ENCODE measurements at places on chromosomes 1 and 21.

GRCh38 chr1:154837672-154838171 lies 32.4 kb downstream of the KCNN3 start:
- no peak for DNase-seq

DNA sequence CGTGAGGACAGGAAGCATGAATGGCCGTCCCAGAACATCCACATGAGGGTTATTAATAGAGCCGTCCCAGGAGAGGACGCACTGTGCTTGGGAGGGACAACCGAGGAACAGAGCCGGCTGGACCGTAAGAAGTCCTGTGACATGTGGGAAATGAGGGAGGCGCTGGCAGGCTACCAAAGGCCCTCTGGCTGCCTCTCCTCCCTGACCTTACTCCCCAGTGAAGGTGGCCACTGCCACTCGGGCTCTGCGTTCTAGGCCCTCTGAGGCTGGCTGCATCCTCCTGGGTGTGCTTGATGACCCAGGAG lies 15.5 kb upstream of the NPPB start:
- no peak for DNase-seq

DNA sequence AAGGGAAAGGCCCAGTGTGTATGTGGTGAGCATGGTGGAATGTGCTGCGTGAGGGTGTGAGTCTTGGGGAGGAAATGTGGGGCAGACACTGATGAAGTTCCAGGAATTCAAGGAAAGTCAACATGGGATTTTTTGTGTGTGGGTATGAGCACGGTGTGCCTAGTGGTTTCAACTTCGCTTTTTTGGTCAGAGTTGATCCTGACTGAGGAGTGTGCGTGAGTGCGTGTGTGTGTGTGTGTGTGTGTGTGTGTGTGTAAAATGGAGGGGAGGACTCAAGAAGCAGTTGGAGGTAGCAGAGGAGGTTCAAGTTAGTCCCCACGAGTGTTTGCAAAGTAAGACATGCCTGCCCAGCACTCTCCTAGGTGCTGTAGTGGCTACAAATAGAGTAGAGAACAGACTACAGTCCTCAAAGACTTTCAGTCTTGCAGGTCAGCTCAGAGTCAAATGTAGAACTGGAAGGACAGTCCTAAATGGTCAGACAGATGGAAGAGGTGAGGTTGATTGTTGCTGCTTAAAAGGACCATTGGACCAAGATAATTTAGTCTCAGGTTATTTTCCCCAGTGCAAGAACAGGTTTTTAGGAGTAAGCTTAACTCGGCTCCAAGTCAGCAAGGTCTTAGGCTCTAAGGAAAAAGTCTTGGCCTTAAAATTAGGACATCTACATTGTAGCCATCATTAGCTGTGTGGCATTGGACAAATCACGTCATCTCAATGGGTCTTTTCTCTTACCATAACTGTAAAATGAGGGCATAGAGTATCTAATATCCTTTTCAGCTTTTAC lies 25.0 kb downstream of the SLAMF1 start:
- no peak for DNase-seq

DNA sequence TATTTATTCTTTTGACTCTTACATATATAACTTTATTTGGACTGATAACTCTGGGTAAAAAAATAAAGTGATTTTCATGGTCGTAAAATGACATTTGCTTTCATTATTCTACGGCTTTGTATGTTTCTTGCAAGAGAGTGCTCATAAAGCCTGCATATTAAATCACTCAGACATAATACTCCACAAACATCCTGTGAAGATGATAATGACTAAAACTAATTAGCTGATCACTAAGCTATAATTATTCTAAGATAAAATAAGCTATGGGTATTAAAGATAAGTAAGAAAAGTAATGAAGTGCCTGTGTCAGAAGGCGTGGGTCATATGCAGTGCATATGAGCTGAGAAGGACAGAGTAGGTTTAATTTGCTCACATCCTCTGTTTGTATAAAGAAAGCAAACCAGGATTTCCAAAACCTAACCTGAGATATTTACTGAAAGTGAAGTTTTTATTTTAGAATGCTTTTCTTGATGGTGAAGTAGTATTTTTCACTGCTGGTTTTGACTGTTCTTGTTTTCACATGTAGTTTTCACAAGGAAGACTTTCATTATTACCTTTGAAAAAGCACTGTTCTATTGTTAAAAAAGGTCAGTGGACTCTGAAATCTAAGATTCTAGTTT lies 278.8 kb downstream of the AMY1C start:
- DNase-seq = no peak

- DNase-seq = no peak
Measured at GRCh38 chr1:68321084-68321685, 88.9 kb upstream of the WLS start.

DNA sequence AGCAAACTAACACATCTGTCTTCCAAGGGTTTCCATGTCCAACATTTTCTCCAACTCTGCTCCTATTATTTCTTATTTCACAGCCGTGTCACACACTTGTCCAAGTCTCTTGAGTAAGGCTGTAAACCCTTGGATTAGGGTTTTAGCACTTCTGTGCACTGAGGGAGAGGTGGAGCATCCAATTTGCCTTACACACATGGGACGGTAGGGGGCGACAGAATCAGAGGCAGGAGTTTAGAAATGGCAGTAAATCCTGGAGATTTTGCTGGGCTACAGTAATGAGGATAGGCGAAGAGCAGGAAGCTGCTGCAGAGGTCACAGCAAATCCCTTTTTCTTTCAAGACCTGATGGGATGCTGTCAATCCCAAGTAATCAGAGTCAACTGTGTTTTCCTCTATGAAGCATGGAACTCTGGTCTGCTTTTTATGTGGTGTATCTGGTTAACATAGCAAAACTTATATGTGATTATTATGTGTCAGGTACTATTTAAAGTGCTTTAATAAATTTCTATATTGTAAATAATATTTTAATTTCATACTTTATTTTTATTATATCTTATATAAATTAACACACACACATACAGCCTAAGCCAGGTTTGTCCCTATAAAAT lies 15.4 kb upstream of the LCE5A start:
- no peak for DNase-seq

DNA sequence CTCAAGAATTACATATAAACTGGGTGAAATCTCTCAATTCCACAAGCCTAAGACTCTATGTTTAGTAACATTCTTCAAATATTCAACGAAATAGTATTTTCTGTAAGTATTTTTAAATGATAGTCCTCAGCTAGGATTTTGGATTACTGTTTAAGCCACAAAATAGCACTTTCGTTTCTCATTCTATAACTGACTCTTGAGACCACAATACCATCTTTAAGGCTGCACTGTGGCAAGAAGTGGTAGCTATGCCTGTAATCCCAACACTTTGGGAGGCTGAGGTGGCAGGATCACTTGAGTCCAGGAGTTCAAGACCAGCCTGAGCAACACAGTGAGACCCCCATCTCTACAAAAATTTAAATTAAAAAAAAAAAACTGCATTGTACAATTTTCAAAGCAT lies 126.7 kb downstream of the CDC42BPA start:
- no peak for DNase-seq

- DNase-seq = no peak
Measured at GRCh38 chr1:32201011-32201855, 838 bp downstream of the CCDC28B start.

DNA sequence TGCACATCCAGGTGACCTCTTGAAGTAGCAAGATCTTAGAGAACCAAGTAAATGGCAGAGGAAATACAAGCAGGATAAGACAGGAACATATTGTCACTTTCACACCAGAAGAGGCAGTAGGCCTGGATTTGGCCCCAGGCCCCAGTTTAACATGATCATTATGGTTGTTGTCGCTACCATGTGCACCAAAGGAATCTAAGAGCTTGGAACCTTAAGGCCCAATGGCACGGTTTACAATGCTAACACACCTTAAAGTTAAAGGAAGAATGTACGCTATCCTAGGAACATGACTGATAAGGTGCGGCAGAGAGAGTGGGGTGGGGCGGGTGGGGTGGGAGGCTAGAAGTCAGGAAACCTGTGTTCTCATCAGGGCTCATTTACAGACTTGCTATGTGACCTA lies 147.5 kb downstream of the ROR1 start:
- DNase-seq = no peak

DNA sequence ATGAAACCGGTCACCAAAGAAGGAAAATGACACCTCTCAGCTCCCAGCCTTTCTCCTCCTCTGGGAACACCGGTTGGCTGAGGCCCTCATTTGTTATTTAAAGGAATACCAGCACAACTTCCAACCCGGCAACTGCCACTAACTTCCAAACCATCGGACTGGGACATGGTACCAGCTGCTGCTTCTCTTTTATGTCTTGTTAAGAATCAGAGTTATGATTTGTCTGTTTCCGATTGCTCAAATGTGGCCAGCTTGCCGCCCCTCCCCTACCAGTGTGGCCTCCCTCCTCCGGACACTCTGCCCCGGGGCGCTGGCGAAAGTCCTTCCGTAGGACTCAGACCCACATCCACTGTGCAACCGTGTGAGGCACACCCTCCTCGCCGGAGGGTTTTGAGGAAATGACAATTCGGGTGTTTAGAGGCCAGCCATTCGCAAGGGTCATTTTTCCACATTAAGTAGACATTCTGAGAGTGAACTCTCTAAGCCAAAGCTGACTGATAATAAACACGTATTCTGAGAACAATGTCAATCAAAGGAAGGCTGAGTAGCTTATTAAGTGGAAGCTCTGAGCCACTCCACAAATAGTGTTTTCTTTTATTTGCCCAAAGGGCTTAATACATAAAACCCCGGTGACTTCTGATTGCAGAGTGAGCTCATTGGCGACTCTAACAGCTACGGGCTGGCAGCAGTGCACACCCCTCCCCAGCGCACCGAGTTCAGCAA lies 5.5 kb downstream of the RIPK4 start:
- DNase-seq = no peak

GRCh38 chr1:150322310-150322709 lies 977 bp downstream of the PRPF3 start:
- DNase-seq = no peak
